ENCODE measurements at places on chromosomes 3 and 15.

DNA sequence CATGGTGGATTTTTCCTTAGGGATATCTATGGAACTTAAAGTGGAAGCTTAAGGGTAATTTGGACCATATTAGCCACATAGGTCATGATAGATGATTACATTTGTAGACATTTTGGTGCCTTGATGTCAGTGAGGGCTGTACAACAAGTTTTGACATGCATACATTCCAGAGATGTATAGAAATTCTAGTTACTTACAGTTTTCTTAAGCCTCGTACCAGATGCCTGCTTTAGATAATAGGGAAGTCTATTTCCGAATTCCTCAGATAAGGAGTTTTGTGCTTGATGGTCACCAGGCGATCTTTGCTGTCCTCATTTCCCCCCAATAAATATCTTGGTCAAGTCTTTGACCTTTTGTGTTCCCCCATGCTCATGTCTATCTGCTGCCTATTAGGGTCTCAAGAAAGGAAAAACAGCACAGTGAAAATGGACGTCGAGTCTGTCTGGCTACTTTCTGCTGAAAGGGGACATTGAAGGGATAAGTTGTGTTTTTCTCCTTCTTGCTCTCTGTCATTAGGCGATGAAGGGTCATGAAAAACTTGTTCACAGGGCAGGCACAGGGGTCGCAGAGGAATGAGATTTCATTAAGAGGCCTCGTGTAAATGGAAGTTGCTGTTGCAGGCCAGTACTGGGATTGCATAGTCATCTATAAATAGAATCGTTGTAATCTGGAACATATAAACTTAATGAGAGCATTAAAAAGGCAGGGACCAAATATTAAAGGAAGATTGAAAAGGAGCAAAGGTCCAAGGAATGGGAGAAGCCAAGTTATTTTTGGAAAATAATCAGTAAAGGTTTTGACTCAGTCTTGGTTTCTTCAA is 20.0 kb upstream of the SENP7 start:
- DNase-seq: no peak

GRCh38 chr15:60374628-60375081 is 23.1 kb downstream of the ANXA2 start:
- no peak for DNase-seq

DNA sequence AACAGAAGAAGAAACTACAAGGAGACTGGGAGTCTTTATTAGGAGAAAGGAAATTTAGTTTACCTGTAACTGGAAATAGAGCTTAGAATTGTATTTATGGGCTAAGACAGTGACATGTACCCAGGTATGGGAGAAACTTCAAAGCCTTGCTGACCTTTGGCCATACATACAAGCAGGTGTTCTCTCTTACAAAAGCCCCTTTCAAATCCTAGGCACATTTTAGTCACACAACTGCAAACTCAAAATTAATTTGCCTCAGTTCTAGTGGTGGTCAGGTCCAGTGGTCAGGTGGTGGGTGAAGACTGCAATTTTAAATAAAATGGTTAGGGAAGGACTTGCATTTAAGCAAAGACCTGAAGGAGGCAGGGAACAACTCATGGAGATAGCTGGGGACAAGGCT is 30.4 kb downstream of the GATM start:
- DNase-seq: no peak

- no peak for DNase-seq
Observed at GRCh38 chr15:99126131-99126588, 21.3 kb downstream of the SYNM start.

DNA sequence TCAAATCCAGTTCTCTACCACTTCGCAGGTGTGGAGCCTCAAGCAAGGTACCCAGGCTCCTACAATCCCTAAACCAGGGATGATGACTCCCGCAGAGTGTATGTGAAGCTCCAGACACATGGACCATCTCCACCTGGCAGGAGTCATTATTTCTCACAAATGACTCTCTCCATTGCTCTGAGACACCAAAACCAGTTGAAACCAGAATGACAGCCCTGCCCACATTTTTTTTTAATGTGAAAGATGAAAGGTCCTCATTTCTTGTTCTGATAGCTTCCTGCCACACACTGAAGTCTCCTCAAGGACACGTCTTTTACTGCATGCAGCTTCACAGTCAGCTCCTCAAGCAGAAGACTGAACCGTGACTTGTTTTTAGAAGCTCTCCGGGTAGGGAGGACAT is 61.4 kb upstream of the ZBTB38 start:
- no peak for DNase-seq

GRCh38 chr3:149495581-149496125 is 21.2 kb downstream of the TM4SF4 start:
- no peak for DNase-seq

DNA sequence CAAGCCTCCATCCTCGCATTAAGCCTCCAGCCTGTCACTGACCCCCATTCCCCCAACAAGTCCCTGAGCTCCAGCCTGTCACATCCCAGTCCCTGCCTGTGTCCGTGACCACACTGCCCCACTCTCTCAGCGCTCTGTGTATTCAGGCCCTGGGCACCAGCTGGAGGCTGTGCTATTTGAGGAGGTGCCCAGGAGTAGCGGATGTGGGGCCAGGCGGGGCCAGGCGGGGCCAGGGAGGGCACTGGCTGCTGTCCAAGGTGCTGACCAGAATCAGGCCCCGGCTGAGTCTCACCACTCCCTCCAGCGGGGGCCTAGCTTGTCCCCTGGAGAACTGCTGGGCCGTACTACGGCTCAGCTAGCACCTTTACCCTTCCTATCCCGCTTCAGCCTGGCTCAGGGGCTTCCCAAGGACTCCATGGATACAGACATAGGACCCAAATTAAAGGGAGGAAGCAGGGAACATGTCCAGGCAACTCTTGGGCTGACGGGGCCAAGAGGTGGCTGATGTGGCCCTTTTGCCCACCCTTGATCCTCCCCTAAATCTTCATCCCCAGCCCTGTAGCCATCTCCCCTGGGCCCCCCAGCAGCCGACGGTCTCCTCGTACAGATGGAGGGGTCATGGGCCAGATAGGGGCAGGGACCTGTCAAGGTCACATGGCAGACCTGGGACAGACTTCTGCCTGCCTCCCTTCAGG is 1.1 kb downstream of the HHATL start:
- DNase-seq: peak; percentile 71

DNA sequence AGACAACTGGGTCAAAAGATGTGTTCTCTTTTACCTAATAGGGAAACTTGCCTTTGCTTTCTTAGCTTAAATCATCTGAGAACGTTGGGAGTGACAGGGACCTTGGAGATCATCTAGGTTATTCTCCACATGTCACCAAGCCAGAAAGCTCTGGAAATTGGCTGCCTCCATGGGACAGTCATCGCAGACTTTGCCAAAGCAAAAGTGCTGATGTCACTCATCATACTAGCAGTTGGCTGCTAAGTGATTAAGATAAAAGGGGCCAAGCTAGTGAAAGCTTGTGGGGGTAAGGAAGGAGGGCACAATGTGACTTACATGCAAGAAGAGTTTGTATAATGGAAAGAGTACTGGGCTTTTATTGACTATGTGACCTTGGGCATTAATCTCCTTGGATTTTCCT is 198.0 kb upstream of the PFN2 start:
- DNase-seq: no peak

DNA sequence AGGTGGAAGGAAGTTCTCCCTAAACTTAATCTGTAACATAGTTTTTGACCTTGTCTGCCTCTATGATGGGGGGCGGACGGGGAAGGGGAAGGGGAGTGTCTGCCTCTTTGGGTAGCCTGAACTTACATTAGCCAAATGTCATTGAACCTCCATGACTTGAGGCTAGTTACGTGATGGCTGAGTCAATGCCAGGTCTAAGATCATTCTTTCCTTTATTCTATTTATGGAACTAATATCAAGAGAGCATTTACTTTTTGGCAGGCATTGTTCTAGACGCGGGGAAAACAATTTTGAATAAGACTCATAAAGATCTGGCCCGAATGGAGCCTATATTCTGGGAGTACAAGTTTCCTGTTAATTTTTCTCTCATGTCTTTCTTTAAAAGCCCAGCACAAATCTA is 340.7 kb upstream of the C2CD4B start:
- DNase-seq: no peak

Measured in sciatic nerve (tissue), 2 donors.